ENCODE measurements at places on chromosomes 7 and 10. TPM values are rescaled to one million over a fixed set of nuclear protein-coding genes. Genes with fewer than 3 reads are reported as not detected.

DNA sequence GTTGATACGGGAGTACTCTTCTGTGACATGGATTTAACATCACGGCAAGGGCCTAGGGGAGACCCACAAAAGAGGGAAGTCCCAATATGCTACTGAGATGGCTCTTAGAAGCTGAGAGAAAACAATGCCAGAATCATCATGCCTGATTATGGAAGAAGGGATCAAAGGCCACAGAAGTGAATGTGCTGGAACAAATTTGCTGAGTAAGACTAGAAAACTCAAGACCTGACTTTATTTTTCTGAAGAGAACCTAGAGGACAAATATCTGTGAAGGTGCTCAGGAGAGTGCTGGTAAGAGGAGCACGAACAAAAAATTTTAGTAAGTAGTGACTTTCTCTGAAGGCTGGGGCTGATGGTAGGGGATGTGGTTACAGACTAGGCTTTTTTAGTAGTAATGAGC is 277.0 kb downstream of the ZEB1 start:
- H3K36me3 ChIP-seq, result no peaks in the 10 kb centered on the region
- no peaks in the 10 kb centered on the region for H3K4me1 ChIP-seq

- H3K27me3 ChIP-seq, result no peaks in the 10 kb centered on the region
- H3K27ac ChIP-seq, result no peak overlapping the region
- H3K36me3 ChIP-seq, result no peaks in the 10 kb centered on the region
- DNase-seq, result no peak
Measured at GRCh38 chr7:115722302-115722977, 308.1 kb downstream of the TFEC start.

DNA sequence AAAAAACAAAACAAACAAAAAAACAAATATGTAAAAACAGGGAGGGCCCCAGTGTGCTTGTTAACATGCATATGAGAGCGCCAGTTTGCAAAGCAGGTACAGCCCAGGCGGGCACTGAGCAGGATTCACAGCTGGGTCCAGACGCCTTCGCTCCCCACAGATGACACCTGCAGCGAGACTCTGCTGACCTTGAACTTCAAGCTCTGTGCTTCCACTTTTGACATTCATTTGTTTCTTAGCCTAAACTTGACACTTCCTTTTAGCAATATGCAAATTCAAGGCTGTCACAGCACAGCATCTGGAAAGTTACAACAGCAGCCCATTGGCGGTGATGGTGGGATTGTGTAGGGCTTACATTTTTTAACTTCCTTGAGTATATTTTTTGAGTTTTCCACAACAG is 88.8 kb upstream of the TNS3 start:
- H3K4me3 ChIP-seq, result no peak overlapping the region
- H3K27me3 ChIP-seq, result no peaks in the 10 kb centered on the region

DNA sequence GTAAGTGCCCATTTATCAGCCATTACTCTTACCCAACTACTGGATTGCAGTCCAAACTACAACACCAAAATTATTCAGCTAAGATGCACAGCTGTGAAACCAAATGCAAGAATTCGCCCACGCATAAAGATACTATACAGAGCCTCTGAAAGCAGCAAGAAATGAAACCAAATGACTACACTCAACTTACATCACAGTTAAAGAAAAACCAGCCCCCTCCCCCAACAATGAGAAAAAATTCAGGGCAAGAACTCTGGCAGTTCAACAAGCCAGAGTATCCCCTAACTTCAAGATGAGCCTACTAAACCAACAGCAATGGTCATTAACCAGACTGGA is 209.1 kb upstream of the VWC2 start:
- H3K27me3 ChIP-seq, result no peaks in the 10 kb centered on the region
- H3K27ac ChIP-seq, result no peak overlapping the region
- H3K4me3 ChIP-seq, result no peak overlapping the region
- no peaks in the 10 kb centered on the region for H3K36me3 ChIP-seq
- no peaks in the 10 kb centered on the region for H3K4me1 ChIP-seq

GRCh38 chr10:91681361-91682276 is 48.7 kb upstream of the PPP1R3C start:
- H3K4me1 ChIP-seq, result no peaks in the 10 kb centered on the region
- no peak overlapping the region for H3K4me3 ChIP-seq
- no peaks in the 10 kb centered on the region for H3K27me3 ChIP-seq
- H3K27ac ChIP-seq, result no peak overlapping the region
- no peak for DNase-seq

DNA sequence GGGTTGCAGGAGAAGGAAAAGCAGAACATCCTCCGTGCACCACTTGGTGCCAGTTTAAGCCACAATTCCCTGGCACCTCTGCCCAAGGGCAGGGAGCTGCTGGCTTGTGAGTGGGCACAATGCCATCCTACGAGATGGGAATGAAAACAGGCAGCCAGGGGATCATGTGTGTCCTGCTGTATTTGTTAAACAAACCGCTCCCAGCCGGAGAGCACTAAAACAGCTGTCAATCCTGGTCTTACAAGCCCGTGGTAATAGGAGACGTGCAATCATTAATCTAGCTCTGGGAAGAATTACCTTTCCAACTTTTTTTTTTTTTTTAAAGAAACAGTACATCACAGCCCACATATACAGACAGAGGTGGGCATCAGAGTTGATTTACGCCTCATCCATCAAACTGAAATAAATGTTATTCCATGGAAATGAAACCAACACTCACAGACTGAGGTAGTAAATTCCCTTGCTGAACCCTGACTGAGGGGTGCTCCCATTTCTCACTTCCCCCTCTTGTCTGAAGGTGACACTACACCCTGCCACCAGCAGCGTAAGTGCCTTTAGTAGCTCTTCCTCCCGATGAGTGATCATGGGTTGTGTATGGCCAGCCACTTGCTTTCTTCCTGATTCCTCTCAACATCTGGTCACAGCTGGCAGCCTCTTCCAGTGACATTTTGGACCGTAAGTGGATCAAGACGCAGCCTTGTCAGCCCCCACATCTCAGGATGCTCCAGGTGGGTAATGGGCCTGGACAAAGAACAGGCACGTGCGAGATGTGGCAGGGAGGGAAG is 143.8 kb downstream of the TEX36 start:
- H3K4me1 ChIP-seq, result no peaks in the 10 kb centered on the region
- H3K36me3 ChIP-seq, result no peaks in the 10 kb centered on the region
- H3K27ac ChIP-seq, result no peak overlapping the region
- no peak overlapping the region for H3K4me3 ChIP-seq

DNA sequence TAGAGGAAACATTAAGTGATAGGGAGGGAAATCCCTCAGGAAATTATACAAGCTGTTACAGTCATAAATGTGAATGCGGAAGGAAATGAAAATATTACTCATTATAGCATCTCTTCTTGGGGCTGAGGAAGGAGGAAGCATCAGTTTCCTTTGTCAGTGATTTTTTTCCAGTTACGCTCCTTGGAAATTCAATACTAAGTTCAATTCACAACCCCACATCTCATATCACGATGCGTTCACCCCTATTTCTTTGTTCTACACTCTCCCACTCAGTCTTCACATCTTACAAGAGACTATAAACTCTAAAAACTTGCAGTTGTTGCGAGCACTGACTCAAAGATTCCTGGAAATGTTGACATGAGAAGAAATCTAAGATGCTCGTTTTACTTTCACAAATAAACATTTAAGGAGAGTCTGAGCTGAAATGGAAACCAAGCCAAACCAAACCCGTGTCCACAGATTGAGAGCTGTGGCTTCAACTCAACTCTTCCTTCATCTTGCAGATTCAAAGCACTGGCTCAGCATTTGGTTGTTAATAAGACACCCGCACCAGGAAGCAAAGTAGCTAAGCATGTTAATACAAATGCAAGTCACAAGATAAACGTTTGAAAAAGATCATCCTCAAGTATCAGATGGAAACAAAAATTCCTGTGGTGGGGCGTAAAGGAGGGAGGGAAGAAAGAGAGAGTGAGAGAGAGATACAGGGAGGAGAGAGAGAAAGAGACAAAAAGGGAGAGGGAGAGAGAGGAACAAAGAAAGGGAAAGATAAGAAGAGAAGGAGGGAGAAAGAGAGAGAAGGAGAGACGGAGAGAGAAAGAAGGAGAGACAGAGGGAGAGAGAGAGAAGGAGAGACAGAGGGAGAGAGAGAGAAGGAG is 150.0 kb upstream of the RSU1 start:
- no peaks in the 10 kb centered on the region for H3K27me3 ChIP-seq
- no peak for DNase-seq
- no peaks in the 10 kb centered on the region for H3K36me3 ChIP-seq

GRCh38 chr7:100464210-100464660 is at the start of gene SPACDR:
Gene SPACDR, minus strand, starts transcription at chr7:100464260. Its CDS starts 235 bp downstream, at chr7:100464025.
- no peaks in the 10 kb centered on the region for H3K36me3 ChIP-seq
- H3K27ac ChIP-seq, result no peak within 1 kb of the TSS
- H3K27me3 ChIP-seq, result no peaks in the 10 kb centered on the region

Gene STAG3
- 0.96 TPM for total RNA-seq

Gene ACSL5
- total RNA-seq, result 18.4 TPM

Gene TMEM225B
- 1.7 TPM for total RNA-seq
